T-helper 9 cell (primary cell): ENCODE measurements at places on chromosomes 5 and 9.

DNA sequence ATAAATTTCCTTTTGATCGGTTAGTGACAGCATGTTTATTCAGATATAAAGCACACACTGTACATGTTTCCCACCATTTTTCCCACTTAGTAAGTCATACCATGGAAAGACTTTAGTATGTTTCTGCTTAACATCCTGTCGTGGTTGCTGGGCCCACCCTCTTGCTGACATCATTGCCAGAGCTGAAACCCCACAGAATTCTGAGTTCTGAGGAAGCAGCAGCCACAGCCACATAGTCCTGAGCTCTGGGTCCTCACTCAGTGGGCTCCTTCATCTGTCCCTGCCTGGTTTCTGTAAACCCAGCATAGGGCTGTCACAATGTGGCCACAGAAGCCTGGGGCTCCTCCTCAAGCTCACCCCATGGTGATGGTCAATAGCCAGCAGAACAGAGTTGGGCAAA lies 441.5 kb downstream of the ENC1 start:
- DNase-seq = no peak

DNA sequence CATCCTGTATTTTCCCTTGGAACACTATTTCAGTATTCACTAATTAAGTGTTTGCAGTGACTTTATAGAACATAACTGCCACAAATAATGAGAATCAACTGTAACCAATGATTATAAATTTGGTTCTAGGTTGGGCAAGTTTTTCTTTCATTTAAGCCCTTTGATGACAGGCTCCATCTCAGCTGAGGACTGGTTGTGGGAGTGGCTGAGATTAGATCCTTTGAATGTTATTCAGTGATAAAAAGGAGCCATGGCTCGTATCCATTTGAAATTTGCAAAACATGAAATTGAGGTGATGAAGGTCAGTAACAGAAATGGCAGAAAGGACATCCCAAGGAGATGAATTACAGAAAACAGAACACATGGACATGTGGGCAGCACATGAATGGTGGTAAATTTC lies 138.1 kb upstream of the PCA3 start:
- no peak for DNase-seq

- DNase-seq = no peak
Observed at GRCh38 chr5:10788358-10788757, 27.3 kb upstream of the DAP start.

- no peak for DNase-seq
Observed at GRCh38 chr5:80481019-80481893, 6.6 kb upstream of the FAM151B start.

DNA sequence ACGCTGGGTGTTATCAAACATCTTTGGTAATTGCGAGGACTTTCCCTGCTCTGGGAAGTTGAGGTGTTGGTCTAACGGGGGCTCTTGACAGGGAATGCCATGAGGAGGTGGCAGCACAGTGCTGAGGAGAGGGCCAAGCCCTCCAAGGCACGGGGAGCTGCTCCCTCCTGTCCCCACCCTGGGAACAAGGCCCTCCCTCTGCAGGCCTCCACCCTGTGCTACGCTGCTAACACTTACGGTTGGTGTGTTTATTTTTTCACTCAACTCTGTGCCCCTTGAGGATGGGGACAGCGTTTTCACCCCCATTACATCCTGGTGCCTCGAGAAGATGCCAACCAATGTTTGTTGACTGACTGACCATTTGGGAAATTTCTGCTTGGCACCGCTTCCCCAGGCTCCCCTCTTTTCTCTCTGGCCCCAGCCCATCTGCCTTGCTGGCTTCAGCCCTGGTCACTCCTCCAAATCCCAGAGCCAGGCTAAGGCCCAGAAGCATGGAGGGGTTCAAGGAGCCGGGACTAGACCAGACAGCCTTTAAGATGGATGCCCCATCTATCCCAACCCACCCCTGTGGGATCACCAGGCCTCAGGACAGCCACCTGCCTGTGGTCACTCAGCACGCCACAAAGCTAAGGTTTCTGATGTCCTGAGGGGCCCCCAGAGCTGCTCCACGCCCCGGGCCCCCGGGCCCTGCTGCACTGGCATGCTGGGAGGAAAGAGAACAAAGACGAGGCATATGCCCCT lies 125.7 kb downstream of the BARX1 start:
- no peak for DNase-seq

DNA sequence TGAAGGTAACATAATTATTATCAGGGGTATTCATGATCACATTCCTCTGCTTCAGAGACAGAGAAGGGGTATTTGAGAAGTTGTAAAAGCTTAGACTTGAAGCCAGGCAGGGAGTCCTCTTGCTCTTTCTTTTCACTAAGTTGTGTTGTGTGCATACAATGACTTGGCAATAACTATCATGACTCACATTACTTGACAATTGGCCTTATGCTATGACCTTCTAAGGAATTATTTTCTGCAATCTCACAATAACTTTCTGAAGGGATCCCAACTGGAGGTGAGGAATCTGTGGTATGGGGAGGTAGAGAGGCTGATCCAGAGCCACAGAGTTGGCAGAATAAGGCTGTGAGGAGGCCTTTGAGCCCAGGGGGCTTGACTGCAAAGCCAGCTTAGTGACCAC lies 622.3 kb downstream of the MTRR start:
- no peak for DNase-seq

DNA sequence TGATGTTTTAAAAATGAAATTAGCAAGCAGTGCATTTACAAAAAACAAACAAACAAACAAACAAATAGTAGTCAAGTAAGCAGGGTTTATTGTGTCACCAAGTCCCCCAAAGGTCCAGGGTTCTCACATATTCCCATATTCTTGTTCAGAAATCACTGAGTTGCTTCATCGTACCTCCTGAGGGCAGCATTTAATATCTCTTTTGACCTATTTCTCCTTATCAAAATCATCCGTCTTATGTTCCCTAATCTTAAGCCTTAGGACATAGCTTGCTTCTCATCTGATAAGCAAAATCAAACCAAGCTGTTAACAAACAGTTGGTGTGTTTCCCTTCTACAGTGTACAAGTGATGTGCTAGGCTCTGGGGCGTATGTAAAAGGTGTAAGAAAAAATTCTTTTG lies 109.5 kb upstream of the MAN2A1 start:
- DNase-seq = no peak

DNA sequence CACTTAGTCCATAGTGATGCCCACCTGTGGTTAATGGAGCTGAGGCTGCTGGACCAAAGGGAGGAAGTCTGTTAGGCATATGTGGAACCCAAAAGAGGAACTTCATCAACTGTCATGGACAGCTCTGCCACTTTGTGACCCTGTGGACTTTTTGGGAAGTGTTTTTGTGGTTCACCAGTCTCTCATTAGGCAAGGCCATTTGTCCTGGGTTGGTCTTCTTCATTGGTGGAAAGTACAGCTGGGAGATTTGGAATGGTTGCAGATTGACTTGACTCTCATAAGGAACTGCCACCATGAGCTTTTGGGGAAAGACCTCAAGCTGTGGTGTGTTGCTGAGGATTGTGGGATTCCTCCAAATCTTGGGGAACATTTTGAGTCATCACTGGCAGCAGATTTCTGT lies 31.9 kb upstream of the IL12B start:
- no peak for DNase-seq

DNA sequence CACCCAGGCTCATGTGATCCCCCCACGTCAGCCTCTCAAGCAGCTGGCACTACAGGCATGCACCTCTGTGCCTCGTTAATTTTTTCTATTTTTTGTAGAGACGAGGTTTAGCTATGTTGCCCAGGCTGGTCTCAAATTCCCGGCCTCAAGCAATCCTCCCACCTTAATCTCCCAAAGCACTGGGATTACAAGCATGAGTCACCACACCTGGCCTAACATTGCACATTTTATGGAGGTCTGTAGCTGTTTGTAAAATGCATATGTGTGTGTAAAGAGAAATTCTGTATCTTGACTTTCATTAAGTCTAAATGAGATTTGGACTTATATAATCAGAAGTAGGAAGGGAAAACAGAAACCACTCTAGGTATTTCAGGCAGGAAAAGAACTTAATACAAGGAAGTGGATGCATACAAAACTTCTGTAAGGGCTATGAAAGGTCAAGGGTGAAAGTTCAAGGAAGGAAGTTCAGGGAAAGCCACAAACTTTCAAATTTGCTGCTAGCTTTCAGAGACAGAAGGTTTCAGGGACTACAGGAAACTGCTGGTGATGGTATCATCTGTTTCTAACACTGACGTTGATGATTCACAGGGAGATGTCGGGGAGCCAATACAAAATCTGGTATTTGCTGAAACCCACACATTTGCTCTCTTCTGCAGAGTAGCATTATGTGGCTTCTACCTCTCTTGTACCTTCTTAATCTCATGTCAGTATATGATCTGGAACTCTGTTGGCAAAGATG lies 209.4 kb downstream of the PIK3R1 start:
- no peak for DNase-seq

- no peak for DNase-seq
Observed at GRCh38 chr5:177483042-177483441, 9.6 kb upstream of the DBN1 start.

GRCh38 chr5:98735806-98736507 lies 37.5 kb upstream of the RGMB start:
- no peak for DNase-seq

DNA sequence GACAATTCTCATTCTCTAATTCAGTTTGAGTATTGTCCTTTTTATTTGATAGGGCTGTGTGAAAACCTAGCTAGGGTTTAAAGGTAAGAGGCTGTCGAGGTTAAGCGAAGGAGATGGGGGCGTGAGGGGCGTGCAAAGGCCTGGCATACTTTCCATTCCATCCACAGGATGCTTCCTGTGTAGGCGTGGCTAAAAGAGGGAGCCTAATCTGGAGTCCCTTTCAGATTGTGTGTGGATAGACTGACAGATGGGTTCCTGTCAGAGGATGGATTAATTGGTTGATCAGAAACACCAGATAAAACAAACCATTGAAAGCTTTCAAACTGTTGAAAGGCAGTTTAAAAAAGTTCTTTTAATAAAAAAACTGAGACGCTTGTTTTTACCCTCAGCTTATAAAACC lies 1.1 kb upstream of the ELL2 start:
- DNase-seq = no peak

DNA sequence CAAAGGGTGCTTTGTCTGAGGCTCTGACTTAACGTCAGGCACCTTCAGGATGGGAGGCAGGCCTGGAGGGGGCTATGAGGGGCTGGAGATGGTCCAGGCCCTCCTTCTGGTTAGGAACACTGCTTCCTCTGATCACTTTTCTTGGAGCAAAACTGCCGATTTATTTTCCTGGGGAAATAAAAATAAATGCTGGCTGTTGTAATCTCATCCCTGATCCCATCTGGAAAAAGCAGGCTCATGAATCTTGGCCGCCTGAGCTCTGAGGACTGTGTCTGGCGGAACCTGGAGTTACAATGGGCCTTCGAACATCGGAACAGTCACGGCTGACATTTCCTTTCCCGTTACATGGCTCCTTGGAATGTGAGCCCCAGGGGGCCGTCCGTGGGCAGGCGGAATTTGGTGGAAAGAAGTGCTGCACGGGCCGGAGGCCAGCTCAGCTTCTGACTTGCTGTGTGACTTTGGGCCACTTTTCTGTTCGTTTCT lies 157.8 kb downstream of the RGS3 start:
- DNase-seq = no peak

GRCh38 chr9:94014066-94014654 lies 59.0 kb upstream of the BARX1 start:
- no peak for DNase-seq

DNA sequence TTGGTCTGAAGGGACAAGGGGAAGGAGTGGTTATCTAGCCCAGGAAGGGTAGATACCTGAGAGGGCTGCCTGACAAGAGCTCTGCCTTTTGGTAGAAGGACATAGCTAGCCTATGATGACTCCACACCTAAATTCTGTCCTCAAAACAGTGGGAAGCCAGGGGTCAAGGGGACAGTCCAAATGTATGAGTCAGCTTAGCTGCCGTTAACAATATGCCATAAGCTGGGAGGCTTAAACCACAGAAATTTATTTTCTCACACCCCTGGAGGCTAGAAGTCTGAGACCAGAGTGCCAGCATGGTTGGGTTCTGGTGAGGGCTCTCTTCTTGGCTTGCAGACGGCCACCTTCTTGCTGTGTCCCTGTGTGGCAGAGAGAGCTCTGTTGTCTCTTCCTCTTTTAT lies 306.4 kb downstream of the NTRK2 start:
- no peak for DNase-seq

GRCh38 chr9:16312116-16312515 lies 558.4 kb downstream of the BNC2 start:
- DNase-seq = no peak

DNA sequence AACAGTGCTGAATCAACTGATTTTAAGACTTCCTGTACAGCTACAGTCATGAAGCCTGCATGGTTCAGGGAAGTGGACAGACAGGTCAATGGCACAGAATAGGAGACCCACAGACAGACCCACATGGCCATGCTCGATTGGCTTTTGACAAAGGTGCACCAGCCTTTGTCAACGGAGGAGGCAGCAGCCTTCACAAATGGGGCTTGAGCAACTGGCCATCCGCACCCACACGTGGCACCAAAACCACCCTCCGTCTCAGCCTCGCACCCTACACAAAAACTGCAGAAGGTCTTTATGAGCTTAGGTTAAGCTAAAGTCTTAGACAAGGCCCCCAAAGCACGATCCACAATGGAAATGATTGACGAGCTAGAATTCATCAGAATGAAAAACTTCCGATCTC lies 59.5 kb upstream of the UBAC1 start:
- no peak for DNase-seq

DNA sequence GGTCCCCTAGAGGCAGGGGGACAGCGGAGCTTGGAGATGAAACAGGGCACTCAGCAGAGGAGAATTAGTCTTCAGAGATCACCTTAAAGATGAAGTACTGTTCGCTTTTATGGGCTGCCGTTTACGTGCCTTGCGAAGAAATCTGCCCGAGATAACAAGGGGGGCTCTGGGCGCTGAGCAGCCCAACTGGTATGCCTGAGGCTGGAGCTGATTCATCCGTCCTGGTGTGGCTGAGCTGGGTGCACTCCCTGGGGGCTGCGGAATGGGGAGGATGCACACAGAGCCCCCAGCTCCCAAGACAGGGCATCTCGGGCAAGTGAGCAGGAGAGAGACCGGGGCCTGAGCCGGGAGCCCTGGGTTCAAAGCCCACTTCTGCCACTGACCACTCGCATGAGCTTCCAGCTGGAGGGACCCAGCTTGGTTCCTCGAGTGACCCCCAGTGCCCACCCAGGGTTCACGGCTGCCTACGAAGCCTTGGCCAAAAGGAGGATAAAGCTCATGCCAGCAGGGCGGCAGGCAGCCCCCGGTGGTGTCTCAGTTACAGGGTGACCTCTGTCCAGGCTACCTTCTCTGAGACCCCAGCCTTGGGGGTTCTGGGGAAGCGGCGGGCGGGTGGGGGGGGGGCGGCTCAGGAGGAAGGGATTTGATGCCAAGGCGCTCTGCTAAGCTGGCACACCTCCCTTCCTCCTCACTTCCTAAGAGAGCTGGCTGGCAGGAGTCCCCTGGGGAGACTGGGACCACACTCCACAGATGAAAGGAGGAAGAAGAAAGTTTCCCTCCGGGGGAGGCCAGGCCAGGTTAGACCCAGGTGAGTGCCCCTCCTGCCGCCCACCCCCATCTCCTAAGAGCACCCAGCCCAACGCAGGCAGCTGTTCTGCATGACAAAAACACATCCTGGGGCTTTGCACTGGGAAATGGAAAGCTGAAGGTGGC lies 5.7 kb downstream of the FIBCD1 start:
- no peak for DNase-seq
